Naive thymus-derived CD8-positive, alpha-beta T cell (primary cell): ENCODE measurements at places on chromosomes 13 and 19.

GRCh38 chr19:32101206-32101605, 244.2 kb upstream of the ZNF507 start:
- no peak overlapping the region for H3K27ac ChIP-seq
- peaks cover 3% of the 10 kb centered on the region for H3K4me1 ChIP-seq
- H3K4me3 ChIP-seq: no peak overlapping the region
- H3K36me3 ChIP-seq: no peaks in the 10 kb centered on the region

DNA sequence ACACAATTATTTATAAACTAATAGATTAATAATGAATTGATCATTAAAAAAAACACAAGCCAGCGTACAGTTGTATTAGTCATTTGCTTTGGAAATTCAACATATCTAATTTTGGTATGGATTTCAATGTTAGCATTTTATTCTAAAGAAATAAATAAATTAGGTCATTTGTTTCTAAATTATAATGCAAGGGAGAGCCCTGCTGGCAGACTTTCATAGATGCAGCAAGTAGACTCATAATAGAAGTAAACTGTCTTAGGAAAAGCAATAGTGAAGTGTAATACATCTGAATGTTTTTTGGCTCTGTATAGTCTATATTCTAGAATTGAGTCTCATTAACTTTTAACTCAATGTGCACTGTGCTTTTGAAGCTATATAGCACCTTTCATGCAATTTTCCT, 982.4 kb upstream of the MIR17HG start:
- no peaks in the 10 kb centered on the region for H3K27me3 ChIP-seq
- H3K4me1 ChIP-seq: no peaks in the 10 kb centered on the region
- no peak overlapping the region for H3K27ac ChIP-seq
- H3K4me3 ChIP-seq: no peak overlapping the region
- DNase-seq: no peak

GRCh38 chr13:67229481-67230403, at the start of gene PCDH9:
TSS of gene PCDH9 (minus strand) at chr13:67230336. CDS start at chr13:67228440, 1,896 bp downstream.
- no peak for DNase-seq
- H3K4me1 ChIP-seq: peaks cover 24% of the 10 kb centered on the region
- no peaks in the 10 kb centered on the region for H3K36me3 ChIP-seq

GRCh38 chr19:4524808-4525562, 6.7 kb upstream of the PLIN4 start:
- H3K36me3 ChIP-seq: no peaks in the 10 kb centered on the region
- no peaks in the 10 kb centered on the region for H3K27me3 ChIP-seq
- no peak overlapping the region for H3K27ac ChIP-seq
- peak; percentile 57 for DNase-seq
- H3K4me1 ChIP-seq: no peaks in the 10 kb centered on the region

GRCh38 chr13:101408992-101409656, 7.2 kb downstream of the NALCN start:
- no peak overlapping the region for H3K4me3 ChIP-seq
- no peaks in the 10 kb centered on the region for H3K4me1 ChIP-seq
- H3K27ac ChIP-seq: no peak overlapping the region
- no peak for DNase-seq
- H3K36me3 ChIP-seq: no peaks in the 10 kb centered on the region

DNA sequence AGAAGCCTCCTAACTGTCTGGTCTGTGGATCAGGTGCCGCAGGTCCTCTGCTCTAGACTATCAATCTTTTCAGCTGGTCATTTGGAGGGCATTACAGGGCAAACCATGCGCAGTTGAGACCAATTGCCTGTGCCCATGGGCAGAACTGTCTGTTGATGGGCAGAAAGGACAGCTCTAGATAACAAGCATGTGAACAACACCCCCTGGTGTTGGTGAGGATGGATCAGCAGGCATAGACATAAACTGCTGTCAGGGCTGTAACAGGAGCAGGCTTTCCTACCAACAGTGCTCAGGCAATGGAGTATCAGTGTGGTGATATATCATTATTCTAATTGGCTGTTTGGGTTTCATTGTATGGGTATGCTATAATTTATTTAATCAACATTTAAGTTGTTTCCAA, 104.7 kb upstream of the KL start:
- H3K27ac ChIP-seq: no peak overlapping the region
- H3K36me3 ChIP-seq: peaks cover 3% of the 10 kb centered on the region
- no peak for DNase-seq
- no peak overlapping the region for H3K4me3 ChIP-seq
- no peaks in the 10 kb centered on the region for H3K4me1 ChIP-seq

DNA sequence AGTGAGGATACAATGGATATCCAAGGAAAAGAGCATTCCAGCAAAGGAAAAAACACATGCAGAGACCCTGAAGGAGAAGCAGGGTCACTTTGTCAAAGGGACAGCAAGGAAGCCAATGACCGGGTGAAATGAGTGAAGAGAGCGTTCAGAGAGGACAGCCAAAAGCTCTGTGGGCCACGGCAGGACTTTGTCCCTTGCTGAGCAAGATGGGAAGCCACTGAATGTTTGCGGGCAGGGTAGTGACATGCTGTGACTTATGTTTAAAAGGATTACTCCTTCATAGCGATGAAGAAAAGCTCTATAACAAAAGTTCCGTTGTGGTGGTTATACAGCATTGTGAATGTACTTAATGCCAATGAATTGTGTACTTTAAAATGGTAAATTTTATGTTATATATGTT, 16.5 kb downstream of the ZAR1L start:
- peaks cover 9% of the 10 kb centered on the region for H3K27me3 ChIP-seq
- no peak overlapping the region for H3K4me3 ChIP-seq

GRCh38 chr13:99314640-99315176, 7.5 kb upstream of the GPR183 start:
- H3K27me3 ChIP-seq: no peaks in the 10 kb centered on the region
- peak; percentile 70 for DNase-seq
- peaks cover 23% of the 10 kb centered on the region for H3K36me3 ChIP-seq
- peak overlapping the region; percentile 97 for H3K27ac ChIP-seq

DNA sequence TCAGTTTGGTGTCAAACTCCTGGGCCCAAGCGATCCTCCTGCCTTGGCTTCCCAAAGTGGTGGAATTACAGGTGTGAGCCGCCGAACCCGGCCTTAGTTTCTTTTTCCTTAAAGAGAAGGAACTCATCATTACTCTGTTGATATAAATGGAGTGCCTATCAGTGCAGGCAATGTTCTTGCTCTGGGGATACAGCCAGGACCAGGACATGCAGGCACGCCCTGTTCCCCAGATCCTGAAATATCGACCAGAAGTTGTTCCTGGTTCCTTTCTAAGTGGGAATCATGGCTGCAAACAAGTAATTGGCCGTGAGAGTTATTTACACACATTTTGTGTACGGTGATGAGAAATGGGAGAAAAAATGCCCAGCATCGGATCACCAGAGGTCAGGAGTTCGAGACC, 8.4 kb downstream of the DNM2 start:
- DNase-seq: no peak
- no peak overlapping the region for H3K27ac ChIP-seq
- no peaks in the 10 kb centered on the region for H3K27me3 ChIP-seq
- H3K36me3 ChIP-seq: peaks cover 35% of the 10 kb centered on the region

- H3K27ac ChIP-seq: no peak overlapping the region
- no peaks in the 10 kb centered on the region for H3K4me1 ChIP-seq
- H3K27me3 ChIP-seq: no peaks in the 10 kb centered on the region
- H3K4me3 ChIP-seq: no peak overlapping the region
- DNase-seq: no peak
These were observed 15.5 kb upstream of the ZNF14 start for GRCh38 chr19:19748249-19748938.

DNA sequence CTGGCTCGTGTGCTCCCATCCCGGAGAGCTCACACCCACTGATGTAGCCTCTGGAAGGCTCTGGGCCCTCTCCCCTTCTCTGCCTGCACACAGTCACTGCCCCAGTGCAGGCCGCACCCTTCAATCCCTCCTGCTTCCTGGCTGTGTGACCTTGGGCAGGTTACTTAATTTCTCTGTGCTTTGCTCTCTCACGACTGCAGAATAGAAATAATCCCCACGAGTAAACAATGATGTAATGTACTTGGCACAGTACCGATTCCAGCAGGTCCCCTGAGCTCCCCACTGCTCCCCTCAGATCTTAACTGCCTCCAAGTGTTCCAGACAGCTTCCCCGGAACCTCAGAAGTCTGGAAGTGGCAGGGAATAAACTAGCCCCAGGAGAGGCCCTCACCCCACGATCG, 16.1 kb downstream of the LIG1 start:
- no peak for DNase-seq
- no peaks in the 10 kb centered on the region for H3K27me3 ChIP-seq
- H3K4me1 ChIP-seq: peaks cover 4% of the 10 kb centered on the region
- H3K27ac ChIP-seq: peak overlapping the region; percentile 51

DNA sequence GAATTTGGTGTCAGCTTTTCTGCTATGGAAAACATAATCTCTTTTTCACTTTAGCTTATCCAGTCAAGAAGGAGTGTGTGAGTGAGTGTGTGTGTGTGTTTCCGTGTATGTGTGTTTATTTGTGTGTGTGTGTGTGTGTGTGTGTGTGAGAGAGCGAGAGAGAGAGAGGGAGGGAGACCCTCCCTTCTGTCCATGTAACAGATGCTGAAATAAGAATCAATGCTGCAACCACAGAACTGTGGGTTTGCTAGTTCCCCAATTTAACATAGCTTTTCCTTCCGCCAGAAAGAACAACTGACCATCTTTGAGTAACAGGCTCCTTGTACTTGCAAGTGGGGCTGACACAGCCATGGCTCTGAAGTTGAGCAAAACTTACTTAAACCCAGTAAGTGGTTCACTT, 5.2 kb downstream of the LCP1 start:
- H3K27ac ChIP-seq: peak overlapping the region; percentile 95
- H3K27me3 ChIP-seq: no peaks in the 10 kb centered on the region
- H3K4me1 ChIP-seq: peaks cover 75% of the 10 kb centered on the region

- no peaks in the 10 kb centered on the region for H3K36me3 ChIP-seq
- no peaks in the 10 kb centered on the region for H3K27me3 ChIP-seq
- H3K4me1 ChIP-seq: no peaks in the 10 kb centered on the region
- DNase-seq: no peak
- no peak overlapping the region for H3K27ac ChIP-seq
- no peak overlapping the region for H3K4me3 ChIP-seq
These were observed 31.9 kb downstream of the SGCG start for GRCh38 chr13:23212671-23213070.

- H3K4me1 ChIP-seq: no peaks in the 10 kb centered on the region
- no peak overlapping the region for H3K27ac ChIP-seq
- H3K4me3 ChIP-seq: no peak overlapping the region
- DNase-seq: no peak
- H3K27me3 ChIP-seq: peaks cover 8% of the 10 kb centered on the region
These were observed 103.8 kb downstream of the SLC10A2 start for GRCh38 chr13:102962430-102962829.

DNA sequence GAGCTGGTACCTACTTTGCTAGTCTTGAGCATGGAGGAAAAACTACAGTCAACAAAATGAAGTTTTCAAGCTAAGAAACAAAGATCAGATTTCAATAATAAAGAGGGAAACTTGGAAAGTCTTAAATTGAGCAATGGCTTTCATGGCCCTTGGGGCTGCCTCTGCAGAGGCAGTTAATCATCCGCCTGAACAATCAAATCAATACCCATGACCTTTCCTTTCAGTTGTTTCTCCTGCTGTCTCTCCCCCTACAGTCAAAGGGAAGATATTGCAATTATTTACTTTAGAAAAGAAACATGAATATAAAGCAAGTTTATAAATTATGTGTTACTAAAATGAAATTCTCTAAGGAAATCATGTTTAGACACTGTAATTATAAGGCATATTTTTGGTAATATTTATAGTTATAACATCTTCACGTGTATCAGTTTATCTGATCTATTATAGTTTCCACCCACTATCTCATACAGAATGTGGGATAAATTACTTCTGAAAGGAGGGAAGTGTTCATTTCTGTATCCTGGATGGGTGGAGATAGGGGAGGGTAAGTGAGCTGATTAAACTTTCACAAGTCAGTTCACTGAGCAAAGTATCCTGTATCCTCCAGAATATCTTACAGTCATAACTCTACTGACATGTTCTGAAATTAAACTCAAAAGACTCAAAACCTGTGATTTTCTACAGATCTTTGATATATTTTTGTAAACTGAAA, 72.4 kb upstream of the TSC22D1 start:
- H3K27me3 ChIP-seq: peaks cover 9% of the 10 kb centered on the region
- H3K27ac ChIP-seq: no peak overlapping the region
- H3K4me3 ChIP-seq: no peak overlapping the region
- peak; percentile 4 for DNase-seq
- H3K4me1 ChIP-seq: no peaks in the 10 kb centered on the region

DNA sequence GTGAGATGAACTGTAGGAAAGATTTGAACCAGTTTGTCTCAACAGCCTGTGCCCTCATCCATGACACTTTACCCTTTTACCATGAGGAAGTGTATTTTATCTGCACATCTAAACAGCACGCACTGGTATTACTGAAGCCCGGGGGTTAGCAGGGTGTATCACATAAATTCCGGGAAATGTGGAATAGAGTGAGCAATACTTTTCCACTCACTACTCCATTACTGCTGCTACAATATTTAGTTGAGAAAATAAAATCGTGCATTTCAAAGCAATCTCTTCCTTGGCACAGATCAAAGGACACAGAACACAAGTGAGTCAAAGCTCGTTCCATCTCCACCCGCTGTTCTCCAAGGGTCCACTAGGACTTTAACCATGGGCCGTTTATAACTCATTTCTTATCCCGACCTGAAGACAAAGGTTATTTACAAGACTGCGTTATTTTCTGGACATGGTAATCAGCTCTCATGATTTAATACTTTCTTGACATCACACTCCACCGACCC, 35.2 kb downstream of the STK24 start:
- no peaks in the 10 kb centered on the region for H3K27me3 ChIP-seq
- peaks cover 98% of the 10 kb centered on the region for H3K4me1 ChIP-seq
- H3K27ac ChIP-seq: peak overlapping the region; percentile 19

DNA sequence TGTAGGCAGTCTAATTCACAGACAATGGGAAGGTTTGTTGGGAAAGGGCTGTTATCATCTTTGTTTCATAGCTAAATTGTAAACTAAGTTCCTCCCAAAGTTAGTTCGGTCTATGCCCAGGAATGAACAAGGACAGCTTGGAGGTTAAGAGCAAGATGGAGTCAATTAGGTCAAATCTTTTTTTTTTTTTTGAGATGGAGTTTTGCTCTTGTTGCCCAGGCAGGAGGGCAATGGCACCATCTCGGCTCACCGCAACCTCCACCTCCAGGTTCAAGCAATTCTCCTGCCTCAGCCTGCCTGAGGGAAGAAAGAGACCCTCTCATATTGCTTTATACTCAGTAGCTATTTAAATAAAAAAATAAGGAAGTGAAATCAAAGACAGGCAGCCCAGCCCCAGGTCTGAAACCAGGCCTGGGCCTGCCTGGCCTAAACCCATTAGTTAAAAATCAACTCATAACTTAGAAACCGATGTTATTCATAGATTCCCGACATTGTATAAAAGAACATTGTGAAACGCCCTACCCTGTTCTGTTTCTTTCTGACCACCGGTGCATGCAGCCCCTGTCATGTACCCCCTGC, 297.4 kb upstream of the SGCG start:
- H3K36me3 ChIP-seq: no peaks in the 10 kb centered on the region
- no peak for DNase-seq
- H3K4me1 ChIP-seq: no peaks in the 10 kb centered on the region
- H3K27ac ChIP-seq: no peak overlapping the region

- no peaks in the 10 kb centered on the region for H3K36me3 ChIP-seq
- peaks cover 37% of the 10 kb centered on the region for H3K27me3 ChIP-seq
These were observed 265.2 kb upstream of the SGCG start for GRCh38 chr13:22915442-22916082.

GRCh38 chr13:104372095-104372655, 1306.0 kb upstream of the SLC10A2 start:
- H3K4me1 ChIP-seq: no peaks in the 10 kb centered on the region
- H3K27me3 ChIP-seq: no peaks in the 10 kb centered on the region
- no peak overlapping the region for H3K4me3 ChIP-seq
- H3K36me3 ChIP-seq: no peaks in the 10 kb centered on the region
